Nephron progenitor cell (in vitro differentiated cells): ENCODE measurements at places on chromosomes 7 and 10.

- no peak for DNase-seq
Observed at GRCh38 chr10:103196516-103196915, 3.4 kb upstream of the NT5C2 start.

GRCh38 chr7:44046321-44047061, 2.0 kb downstream of the DBNL start:
- DNase-seq, result no peak

GRCh38 chr10:42552188-42553063, 85.9 kb downstream of the ZNF33B start:
- DNase-seq, result peak; percentile 96

DNA sequence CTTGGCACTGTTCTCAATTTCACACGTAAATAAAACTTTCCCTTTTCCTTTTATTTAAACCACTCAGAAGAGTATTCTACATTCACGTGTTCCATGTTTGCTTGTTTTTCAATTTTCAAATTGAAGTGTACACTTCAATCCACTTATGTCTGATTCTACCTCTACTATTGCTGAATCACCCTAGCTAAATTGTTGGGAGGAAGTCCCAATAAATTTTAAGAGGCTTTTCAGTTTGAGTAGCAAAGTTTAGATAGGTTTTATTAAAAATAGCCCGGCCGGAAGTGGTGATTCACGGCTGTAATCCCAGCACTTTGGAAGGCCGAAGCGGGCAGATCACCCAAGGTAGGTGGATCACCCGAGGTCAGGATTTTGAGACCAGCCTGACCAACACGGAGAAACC, 1414.7 kb upstream of the CELF2 start:
- no peak for DNase-seq

GRCh38 chr7:140533394-140533872, 54.1 kb upstream of the MKRN1 start:
- DNase-seq, result no peak

- no peak for DNase-seq
Observed at GRCh38 chr7:137305901-137306621, 37.5 kb downstream of the PTN start.

DNA sequence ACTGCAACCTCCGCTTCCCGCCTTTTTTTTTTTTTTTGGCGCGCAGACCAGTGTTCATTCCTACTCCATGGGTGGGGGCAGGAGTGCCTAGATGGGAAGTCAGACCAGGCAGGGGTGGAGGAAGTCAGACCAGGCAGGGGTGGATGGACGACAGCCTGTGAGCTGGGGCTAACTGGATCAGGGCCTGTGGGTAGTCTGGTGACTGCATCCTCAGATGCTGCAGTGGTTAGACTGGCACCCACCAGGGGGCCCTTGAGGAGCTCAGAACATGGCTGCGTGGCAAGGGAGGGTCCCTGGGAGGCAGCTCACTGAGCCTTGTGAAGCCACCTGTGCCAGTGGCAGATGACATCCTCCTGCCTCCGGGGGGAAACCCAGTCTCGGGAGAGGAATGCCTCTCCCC, 35.1 kb downstream of the RCC1L start:
- no peak for DNase-seq

DNA sequence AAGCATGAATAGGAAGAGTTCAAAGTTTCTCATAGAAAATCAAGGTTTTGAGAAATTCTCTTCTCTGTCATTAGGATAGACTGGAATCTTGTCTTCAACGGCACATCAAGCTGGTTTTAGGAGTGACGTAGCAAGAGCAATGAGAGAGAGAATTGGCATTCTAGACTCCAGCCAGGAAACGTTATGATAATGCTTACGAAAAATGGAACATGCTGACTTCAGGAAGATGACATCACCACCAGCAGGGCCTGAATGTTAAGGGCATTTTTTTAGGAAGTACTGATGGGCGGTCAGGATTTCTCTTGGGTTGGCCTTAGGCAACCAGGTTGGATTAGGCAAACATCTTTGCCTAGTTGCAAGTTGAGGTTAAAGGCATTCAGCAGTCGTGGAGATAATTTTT, 213.2 kb upstream of the CTBP2 start:
- DNase-seq, result no peak

- no peak for DNase-seq
Observed at GRCh38 chr7:1361756-1362125, 97.5 kb downstream of the MICALL2 start.

GRCh38 chr7:150439967-150440366, 10.5 kb upstream of the GIMAP8 start:
- DNase-seq, result no peak

DNA sequence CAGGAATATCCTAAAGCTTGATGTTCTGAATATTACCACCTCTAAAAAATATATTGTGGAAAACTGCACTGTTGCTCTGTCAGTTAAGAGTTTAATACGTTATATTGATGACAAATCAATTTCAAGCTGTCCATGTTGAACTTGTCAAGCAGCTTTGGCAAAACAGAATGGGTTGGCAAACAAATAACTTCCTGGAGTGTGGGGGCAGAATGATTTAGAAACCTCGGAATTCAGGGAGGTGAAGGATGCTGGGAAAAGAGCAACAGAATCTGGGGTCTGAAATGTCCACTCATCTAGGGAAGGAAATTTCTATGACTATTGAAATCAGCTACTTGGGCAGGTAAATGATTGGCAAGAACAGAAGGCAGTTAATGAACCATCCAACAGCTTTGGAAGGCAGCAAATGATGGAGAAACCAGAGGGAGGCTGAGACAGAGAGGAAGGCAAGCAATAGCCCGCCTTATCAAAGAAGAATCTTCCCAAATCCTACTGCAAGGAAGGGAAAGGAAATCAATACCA, 95.1 kb upstream of the PALS2 start:
- DNase-seq, result no peak

DNA sequence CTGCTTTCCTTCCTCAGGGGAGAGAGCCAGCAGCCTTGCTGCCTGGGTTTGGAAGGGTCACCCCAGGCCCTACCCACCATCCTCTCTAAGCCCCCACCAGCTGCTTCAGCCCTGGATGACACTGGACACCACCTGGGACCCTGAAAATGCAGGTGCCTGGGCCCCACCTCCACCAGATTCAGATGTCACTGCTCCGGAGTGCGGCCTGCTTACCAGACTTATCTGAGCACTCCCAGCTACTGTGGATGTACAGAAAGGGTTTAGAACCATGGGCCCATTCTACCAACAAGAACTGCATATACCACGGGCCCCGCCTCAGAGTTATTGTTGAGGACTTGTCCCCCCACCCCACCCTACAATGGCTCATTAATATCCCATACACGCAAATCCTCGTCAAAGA, 172.3 kb downstream of the PTPRN2 start:
- no peak for DNase-seq

DNA sequence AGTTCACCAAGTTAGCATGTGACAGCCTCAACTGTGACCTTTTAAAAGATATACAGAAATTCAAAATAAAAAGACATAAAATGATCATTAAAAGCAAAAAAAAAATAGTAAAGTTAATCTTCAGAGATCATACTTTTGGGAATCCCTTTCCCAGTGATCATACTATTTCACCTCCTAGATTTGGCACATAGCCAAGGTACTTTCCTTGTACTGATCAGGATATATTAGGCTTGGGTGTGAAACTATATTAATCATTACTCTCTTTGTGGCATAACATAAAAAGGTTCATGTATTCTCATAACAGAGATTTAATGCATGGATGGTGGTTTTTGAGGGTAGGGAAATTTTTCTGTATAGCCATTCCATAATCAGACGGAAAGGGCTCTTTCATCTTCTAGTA, 109.6 kb upstream of the ZWINT start:
- DNase-seq, result no peak

DNA sequence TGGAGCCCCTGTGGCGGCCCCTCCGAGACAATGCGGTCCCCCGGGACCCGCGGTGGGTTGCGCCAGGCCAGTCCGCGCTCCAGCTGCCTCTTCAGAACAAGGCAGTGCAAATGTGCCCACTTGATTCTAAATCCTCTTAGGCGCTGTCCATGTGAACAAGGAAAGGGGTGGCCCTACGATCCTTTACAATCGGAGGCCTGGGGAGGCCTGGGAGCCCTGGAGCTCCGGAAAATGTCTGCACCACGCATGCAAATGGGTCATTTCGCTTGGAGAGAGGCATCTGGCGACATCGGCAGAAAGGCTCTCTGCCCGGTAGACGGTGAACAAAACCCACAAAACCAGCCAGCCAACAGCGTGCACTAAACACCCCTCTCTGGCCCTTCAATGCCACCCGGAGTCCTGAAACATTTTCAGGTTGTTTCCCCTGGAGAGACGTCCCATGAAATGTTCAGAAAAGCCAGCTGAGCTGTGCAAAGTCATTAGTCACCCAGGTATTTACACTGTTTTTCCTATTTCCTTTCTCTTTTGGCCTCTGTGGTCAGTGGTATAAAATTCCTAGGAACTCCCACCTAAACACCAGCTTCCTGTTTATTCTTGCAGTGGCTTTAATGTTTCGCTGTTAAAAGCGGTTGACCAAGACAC, 102.8 kb upstream of the ZNF438 start:
- peak; percentile 65 for DNase-seq

DNA sequence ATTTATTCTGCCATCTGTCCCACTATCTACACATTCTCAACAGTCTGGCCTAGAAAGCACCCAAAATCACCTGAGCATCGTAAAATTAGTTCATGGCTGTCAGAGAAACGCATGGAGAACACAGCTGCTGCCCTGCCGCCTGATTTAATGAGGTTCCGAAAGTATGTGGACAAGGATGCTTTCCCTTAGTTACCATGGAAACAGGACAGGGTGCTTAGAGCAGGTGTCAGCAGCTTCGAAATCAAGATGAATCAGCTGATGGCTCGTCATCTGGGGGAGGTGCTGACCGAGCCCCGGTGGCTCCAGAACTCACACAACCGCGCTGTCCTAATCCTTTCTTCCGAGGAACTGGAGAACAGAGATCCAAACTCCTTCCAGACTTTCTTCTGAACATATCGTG, 151.5 kb downstream of the TEX36 start:
- no peak for DNase-seq

GRCh38 chr7:289209-289755, 688 bp upstream of the FOXL3 start:
- DNase-seq, result no peak

DNA sequence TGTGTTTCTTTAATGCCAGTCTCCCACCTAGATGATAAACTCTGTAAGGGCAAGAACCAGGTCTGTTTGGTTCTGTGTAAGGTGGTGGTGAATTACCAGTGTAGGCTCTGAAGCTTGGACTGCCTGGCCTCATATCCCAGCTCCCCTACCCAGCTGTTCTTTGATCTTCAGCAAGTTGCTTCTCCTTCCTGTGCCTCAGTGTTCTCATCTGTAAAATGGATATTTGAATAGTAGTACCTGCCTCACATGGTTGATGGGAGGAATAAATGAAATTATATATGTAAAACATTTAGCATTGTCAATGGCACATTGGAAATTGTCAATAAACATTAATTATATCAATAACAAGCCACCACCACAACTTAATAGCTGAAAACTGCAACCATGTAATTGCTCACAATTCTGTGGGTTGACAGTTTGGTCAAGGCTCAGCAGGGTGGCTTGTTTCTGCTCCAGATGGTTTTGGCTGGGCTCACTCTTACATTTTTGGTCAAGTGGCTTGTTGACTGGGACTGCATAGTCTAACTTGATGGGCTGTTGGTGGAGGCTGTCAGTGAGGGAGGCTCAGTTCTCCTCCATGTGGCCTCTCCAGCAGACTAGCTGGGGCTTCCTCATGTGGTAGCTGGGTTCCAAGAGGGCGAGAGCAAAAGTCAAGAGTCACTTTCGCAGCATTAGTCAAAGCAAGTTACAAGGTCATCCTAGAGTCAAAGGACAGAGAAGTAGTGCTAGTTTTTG, 84.5 kb upstream of the DUSP5 start:
- DNase-seq, result no peak

DNA sequence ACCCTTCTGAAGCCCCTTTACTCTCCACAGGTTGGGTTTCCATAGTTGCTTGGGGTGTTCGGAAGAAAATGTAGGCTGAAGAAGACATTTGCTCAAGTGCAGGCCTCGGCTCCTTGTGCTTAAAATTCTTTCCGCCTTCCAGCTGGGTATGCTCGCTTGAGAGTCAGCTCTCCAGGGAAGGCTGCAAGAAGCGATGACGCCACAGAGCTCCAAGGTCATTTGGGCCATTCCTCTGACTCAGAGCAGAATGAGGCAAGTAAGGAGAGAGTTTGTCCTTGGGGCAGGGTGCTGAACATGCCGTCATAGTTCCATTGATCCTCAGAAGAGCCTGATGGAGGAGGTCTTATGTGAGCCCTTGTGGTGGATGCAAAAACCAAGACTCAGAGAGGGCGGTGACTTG, 27.4 kb upstream of the HSPA12A start:
- no peak for DNase-seq

DNA sequence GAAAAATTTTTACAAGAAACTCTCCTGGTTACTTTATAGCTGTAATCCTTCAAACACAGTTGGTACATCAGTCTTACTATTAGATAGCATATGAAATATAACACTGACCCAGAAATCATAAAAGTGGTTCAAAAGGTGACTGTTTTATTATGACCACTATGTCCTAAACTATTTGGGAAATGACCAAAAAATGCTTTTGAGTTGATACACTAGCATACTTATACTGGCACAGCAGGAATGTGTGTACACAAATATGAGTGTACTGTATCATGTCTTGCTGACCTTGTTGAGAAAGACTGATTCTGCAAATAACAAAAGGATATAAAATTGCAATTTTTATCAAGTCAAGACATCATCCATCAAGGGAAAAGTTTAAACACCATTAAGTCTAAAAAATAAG, 24.3 kb downstream of the CSTF2T start:
- DNase-seq, result no peak

DNA sequence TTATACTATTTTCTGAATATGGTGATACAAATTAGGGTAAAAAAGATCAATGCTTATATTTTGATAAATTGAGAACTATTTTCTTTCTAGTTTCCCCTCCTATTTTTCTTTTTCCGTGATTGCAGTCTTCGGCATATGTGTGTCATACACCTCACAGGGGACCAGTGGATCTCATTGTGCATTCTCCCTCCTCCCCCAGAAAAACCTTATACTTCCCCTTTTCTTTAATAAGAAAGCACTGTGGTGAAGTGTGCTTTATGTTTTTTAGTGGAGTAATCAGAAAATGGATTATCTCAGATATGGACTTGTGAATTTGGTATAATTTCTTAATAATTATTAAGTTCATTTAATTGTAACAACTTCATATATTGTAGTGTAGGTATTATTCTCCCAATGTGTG, 72.8 kb downstream of the BICC1 start:
- no peak for DNase-seq

- DNase-seq, result no peak
Observed at GRCh38 chr10:1120306-1120705, 64.1 kb downstream of the WDR37 start.

DNA sequence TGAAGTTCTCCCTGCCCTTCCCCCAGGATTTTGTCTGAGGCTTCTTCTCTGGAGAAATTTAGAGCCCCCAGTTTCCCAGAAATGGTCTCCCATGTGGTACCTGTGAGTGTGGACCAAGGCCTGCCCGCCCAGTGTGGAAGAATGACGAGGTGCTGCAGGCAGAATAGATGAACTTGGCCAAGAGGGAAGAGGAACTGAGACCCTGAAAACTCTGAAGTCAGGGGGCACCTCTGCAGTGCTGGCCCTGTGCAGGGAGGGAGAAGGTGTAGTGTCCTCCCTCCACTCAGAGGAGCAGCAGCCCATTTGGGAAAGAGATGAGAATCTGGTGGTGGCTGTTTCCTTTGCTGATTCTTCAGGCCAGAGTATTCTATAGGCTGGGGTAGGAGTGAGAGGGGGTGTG, 115.2 kb upstream of the PCGF5 start:
- DNase-seq, result no peak

- DNase-seq, result no peak
Observed at GRCh38 chr7:146175716-146176115, 59.1 kb downstream of the CNTNAP2 start.

- DNase-seq, result no peak
Observed at GRCh38 chr7:131741446-131741845, 185.0 kb upstream of the PODXL start.
